ENCODE measurements at places on chromosomes 4 and X.
A peak's percentile ranks its signal among the peaks of the same experiment; 100 is the strongest.

DNA sequence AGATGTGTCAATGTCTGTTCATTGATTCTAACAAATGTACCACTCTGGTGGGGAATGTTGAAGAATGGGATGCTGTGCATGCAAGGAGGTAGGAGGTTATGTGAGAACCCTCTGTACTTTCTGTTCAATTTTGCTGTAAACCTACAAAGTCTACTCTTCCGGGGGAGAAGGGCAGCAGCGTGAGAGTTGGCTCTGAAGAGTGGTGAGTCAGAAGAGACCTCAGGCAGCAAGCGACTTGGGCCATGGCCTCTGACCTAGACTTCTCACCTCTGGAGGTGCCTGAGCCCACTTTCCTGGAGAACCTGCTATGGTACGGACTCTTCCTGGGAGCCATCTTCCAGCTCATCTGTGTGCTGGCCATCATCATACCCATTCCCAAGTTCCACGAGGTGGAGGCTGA, 26.7 kb downstream of the MANBA start:
- DNase-seq, result no peak

DNA sequence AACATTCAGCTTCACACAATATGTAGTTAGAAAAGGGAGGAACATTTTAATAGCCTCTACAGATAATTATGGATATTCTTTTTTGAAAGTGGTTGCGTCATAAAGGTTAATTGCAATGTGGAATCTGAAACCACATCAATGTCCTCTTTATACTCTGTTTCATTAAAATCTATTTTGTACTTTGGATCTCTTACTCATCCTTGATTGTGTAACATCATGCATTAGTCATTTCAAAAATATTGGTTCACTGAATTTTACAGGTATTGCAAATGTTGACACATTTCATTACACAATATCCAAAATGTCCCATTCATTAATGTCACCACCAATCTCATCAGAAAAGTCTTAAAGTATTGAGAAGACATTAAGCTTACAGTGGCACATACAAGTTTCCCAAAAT, 62.7 kb upstream of the USP9X start:
- no peak for DNase-seq

DNA sequence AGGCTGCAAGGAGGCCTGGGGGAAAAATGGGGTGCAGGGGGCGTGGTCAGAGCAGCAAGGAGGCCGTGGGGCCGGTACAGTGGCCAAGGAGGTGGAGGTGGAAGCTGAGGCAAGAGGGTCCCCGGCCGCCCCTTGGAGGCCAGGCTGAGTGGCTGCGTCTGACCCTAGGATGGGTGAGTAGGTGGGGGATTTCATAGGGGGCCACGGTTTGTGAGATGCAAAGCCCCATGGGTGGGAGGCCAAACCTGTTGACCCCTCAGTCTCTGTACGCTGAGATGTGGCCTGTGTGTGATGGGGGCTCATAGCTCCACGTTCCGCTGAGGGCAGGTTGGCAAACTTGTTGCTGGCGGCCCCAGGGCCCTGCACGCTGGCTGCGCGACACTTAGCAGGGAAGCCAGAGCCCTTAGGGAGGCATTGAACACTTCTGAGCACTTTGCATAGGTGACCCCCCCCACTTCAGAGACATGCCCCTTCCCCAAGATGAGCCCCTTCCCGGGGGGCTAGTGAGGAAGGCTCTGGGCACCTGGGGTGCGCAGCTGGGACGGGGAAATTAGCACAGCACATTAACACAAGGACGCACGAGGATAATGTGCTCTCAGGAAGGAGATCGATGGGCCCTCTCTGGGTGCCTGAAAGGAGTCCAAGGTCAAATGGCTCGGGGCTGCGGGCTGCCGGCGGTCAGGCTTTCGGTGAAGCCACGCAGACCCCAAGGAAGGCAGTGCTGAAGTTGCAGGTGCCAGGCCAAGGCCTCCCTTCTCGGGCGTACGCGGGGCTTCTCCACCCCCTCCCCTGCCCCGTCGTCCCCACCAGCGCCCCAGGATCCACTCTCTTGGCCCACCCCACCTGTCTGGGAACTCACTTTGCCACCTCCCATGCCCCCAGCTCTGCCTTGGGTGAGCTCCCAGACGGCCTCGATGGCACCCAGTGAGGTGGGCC, 107.4 kb downstream of the HMX1 start:
- no peak for DNase-seq

DNA sequence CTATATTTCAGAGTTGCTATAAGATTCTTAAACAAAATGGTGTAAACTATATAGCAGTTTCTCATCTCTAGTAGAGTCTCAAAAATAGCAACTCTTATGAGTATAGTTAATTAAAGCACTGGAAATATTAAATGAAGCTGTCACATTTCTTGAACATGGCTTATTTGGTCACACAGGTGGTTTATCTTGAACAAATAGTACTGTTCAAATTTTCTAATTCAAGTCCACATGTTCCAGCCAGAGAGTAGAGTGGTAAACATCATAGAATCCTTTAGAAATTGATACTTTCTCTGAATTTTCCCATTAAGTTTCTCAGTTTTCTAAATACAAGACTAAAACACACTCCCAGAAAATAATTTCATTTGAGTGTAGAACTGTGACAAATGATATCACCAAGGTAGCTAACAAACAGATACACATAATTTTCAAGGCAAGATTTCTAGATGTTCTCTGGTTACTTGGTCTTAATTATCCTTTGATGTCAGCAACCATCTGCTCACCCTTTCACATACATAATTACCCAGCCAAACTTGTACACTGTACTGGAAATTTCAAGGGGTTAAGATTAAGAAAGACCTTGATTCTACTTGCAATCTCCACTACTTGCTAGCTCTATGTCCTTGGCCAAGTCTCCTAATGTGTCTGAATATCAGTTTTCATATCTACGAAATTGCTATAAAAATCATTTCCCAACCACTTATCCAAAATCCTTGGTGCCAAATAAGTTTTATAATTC, 24.3 kb upstream of the PAK3 start:
- no peak for DNase-seq

DNA sequence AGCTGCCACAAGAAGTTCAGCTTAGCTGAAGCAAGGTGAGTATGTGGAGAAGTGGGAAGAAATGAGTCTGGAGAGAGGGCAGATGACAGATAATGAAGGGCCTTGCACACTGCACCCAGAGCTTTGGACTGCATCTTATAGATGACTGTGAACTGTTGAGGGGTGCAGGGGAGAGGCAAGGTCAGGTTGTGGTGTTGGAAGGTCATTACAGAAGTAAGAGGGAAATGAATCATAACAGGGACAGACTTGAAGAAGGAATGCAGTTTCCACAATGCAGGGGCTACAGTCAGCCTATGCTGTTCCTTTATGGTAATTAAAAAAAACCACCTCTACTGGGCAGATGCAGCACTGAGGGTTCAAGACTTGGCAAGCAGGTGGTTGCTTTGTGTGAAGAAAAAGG, 4.8 kb upstream of the IGFBP7 start:
- DNase-seq, result no peak

DNA sequence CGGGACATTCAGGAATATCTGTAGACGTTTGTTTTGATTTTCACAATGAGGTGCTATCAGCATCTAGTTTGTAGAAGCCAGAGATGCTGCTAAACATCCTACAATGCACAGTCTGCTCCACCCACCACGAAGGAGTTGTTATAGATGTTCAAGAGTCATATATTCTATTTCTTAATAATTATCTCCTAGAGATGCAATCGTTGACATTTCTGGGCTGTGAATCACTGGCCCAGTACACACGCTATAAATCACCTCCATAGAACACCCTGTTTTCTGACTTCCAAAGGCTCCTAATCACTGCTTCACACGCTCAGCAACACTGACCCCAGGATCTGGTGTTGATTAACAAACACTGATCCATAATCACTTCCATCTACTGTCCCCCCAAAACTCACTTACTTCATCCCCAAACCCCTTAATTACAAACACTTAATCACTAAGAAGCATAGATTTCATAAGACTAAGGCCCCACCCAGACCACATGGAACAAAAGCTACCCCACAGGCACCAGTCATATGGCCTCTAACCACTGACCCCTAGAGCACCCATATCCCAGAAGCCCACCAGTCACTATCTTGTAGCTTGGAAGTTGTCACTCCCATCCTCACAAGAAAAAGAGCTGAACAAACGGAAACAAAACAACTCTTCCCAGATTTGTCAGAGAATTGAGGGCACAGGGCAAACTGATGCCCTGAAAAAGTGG, 31.7 kb upstream of the ZNF41 start:
- DNase-seq, result peak; percentile 18

- DNase-seq, result no peak
Measured at GRCh38 chr4:122632396-122633143, 11.7 kb upstream of the IL21 start.

DNA sequence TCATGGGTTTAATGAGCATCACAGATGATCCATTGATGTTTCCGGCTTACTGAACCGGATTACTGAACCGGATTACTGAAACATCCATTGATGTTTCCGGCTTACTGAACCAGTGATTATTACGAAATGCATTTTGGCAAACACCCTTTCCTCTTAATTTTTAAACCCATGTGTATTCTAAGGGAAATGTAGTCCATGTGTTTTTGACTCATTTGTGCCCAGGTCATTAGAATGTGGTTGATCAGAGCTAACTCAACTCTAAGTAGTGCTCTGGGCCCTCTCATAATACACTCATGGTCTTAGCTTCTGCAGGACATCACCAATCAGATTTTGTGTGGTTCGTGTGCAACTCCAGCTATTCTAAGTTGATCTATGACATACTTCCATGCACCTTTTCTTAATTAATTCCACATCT, 141.6 kb downstream of the SPATA18 start:
- DNase-seq, result no peak

GRCh38 chr4:98327694-98328093, 66.5 kb downstream of the RAP1GDS1 start:
- DNase-seq, result no peak

GRCh38 chrX:51614353-51615012, 4.2 kb downstream of the CENPVL3 start:
- DNase-seq, result peak; percentile 39

- DNase-seq, result peak; percentile 3
Measured at GRCh38 chrX:128781506-128781905, 729.3 kb upstream of the ACTRT1 start.

DNA sequence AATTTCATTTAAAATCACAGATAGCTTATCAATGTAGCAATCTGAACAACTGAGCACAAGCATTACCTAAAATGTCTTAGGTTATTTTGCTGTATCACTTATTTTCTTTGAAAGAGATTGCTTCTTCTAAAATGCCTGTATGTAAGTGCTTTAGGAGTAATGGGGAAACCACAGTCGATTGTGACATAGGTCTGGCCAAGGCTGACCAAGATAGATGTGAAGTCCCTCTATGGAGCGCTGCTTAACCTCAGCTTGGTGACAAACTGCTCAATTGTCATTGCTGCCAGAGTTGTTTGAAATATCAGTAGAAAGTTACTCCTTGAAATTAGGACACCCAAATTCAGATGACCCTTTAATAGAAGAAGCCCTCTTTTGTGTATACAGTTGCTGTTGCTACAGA, 401.9 kb upstream of the NDST4 start:
- no peak for DNase-seq

GRCh38 chr4:21605006-21605405, 343.6 kb downstream of the KCNIP4 start:
- DNase-seq, result no peak

Data from urothelium cell line (cell line).